ENCODE measurements at places on chromosomes 2 and 18.

DNA sequence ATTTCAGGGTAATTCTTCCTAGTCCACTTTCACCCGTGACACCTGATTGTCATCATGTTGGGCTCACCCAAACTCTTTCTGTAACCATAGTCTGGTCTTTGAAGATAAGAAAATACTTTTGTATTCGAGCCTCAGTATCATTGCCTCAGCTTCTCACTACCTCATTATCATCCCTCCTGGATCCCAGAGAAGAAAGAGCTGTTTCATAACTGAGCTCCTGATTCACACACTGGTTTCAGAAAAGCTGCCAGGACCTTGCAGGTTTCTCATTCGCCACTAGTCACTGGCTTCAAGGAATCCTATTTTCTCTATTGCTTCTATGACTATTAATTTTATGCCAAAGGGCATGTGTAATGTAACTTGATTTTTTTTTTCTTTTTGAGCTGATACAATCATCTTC lies 2.9 kb upstream of the CRIM1 start:
- no peak for DNase-seq

- no peak for DNase-seq
Observed at GRCh38 chr2:55923982-55924321, 370 bp upstream of the EFEMP1 start.

GRCh38 chr2:143720095-143720664 lies 591.0 kb downstream of the ARHGAP15 start:
- no peak for DNase-seq

DNA sequence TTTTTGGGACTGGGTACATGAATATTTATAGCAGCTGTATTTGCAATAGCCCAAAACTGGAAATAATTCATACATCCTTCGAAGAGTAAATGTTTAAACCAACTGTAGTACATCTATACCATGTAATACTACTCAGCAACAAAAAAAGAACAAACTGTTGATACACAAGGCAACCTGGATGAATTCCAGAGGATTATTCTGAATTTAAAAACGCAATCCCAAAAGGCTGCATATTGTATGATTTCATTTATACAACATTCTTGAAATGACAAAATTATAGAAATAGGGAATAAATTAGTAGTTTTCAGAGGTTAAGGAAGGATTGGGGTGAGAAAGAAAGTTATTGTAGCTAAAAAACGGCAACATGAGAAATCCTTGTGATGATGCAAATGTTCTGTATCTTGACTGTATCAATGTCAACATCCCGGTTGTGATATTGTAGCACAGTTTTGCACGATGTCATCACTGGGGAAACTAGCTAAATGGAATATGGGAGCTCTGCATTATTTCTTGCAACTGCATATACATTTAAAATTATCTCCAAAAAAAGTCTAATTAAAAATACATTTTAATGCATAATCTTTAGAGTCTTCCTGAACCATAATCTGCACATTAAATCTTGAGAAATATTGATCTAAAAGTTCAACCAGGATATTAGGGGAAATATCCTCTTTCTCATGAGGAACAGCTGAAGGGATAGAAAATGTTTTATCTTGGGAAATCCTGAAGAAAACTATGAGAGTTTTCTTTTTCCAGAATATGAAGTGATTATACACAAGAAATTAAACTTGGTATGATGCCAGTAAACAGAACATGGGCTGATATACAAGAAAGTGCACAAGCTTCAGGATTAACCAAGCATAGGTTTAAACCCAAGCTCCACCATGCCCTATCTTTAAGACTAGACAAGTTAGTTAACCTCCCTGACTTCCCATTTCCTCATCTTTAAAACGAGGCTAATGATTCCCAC lies 21.9 kb downstream of the EVA1A start:
- no peak for DNase-seq

DNA sequence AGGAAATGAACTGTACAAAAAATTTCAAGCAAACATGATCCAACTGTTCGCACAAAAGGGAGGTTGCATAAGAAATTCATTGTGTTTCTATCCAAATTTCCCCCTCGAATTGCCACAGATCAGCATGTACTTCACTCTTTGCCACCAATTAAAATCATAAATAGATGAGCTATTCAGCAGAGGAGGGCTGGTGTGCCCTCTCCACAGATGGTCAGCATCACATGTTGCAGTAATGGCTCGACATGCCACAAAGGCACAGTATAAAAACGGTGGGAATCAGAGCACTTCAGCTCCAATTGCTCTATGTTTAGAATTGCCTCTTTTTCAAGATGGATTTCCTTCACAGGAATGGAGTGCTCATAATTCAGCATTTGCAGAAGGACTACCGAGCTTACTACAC lies at the start of gene G6PC2:
Gene G6PC2, plus strand, starts transcription at position 289 of the 400 bp plus-strand sequence. Its CDS starts 41 bp downstream, at position 330.
- peak; percentile 48 for DNase-seq

DNA sequence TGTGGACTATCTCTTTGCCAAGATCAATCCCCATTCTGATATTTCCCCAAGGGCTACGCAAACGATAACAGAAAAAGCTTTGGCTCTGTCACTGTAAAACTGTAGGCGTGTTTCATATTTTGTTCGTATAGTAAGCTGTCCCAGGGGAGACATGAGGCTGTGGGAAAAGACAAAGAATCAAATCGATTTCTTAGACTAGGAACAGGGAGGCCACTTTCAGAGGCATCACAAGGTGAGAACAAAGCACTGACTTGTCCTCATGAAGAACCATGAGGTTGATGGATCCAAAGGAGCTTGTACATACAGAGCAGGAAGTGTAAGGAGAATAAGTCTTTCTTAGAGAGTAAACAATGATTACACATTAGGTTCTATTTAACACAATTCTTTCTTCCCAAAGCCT lies 255.7 kb downstream of the HNMT start:
- DNase-seq: no peak

DNA sequence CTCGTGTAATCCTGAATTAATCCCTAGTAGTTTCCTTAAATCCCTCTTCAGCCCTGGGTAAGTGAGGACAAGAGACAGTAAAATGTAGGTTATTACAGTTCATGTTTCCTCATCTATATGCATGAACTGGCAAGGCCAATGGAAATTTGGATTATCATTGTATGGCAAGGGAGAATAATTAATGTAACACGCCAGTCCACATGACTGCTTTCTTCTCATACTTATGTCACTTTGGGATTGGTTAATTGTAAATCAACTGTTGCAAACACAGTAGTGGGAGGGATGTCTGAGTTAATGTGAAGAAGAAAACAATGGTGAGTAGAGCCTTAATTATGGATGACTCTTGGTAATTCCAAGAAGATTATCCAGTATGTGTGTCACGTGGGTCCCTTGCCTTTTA lies 1.7 kb upstream of the SERPINB7 start:
- DNase-seq: no peak

GRCh38 chr2:158502974-158503373 lies 46.2 kb downstream of the PKP4 start:
- DNase-seq: no peak

GRCh38 chr2:95298486-95299111 lies 1.5 kb downstream of the KCNIP3 start:
- no peak for DNase-seq

DNA sequence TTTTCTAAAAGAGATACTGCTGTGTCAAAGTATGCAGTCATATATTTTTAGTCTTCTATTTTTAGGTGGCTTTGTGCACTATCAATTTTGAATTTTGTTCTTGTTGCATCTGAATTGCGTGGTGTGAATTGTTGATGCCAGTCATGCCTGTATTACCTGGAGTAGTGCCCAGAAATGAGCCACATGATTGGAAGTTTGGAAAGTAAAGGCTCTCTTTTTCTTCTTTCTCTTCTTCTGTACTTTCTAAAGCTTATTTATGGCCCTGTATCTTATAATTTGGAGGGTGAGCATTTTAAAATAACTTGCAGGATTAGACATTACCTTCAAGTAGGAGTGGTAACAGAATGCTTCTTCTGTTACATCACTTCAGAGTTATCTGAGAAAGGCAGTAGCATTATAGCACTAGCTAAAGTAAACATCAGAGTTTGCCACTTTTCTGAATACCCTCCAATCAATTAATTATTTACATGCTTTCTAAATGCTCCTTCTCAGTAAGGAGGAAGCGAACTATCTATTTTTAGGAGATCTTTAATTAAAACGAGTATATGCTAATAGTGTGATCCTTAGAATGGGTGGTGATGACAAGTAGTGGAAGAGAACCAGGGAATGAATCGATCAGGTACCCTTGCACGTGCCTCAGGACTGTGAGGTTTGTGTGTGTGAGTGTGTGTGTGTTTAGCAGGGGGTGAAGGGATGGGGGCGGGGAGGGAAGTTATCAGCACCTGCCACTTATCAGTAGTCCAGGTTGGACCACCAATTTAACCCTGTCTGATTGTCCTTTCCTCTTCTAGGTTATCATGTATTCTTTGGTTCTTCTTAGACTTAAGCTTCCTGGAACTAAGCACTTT lies 112.5 kb downstream of the MAP3K20 start:
- no peak for DNase-seq

DNA sequence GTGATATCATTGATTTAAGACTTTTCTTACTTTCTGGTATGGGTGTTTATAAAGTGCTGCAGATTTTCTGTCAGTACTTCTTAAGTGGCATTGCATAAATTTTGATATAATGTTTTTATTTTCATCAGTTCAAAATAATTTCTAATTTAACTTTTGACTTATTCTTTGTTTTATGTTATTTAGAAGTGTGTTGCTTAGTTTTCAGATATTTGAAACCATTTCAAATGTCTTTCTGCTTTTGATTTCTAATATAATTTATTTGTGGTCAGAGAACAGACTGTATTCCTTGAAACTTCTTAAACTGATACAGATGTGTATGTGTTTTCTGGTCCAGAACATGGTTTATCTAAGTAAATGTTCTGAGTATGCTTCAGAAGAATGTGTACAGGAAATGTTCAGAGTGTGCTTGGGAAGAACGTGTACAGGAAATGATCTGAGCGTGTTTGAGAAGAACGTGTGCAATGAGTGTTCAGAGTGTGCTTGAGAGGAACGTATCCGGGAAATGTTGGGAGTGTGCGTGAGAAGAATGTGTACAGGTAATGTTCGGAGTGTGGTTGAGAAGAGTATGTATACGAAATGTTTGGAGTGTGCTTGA lies 265.7 kb upstream of the HS6ST1 start:
- DNase-seq: no peak
